ENCODE measurements at places on chromosomes 12 and 14.
A peak's percentile ranks its signal among the peaks of the same experiment; 100 is the strongest.

DNA sequence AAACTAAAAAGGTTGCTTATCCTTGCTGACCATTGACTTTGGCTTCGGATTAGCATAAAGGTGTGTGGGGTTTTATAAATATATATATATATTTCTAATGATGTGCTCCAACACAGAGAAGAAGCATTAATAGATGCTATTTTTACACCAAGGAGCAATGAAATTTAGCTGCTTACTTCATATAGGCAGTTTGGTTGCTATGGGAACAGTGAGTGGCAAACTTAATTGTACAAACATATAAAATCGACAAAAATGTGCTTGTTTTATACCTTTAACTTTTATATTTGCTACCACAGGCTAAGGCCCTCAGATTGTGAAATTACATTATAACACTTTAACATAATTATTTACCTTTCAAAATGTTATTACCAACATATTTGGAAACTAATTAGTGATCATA lies 303.4 kb downstream of the SEC23A start:
- DNase-seq = no peak

- no peak for DNase-seq
Measured at GRCh38 chr14:72541546-72541945, 352.4 kb downstream of the DPF3 start.

- DNase-seq = peak; percentile 75
Measured at GRCh38 chr14:105861985-105862465, 335.6 kb downstream of the TMEM121 start.

DNA sequence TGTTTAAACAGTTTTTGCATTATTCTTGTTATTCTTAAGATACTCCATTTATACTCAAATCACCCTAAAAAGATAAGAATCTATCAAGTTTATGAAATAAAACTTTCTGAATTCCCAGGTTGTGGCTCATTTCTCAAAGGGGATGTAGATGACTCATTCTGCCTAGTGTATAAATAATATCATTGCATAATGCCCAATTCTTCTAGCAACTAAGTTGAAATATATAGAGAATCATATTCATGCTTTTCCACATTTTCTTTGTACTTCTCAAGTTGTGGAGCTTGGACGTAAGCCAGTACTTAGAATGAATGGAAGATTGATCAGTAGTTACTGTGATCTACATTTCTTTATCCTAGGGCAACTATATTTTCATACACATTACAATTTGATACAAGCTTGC lies 201.1 kb downstream of the PPFIA2 start:
- DNase-seq = no peak

GRCh38 chr12:114662512-114663177 lies 21.3 kb downstream of the TBX3 start:
- DNase-seq = peak; percentile 81

All from activated CD8-positive, alpha-beta memory T cell treated with anti-CD3 and anti-CD28 coated beads for 24 hours (primary cell).